Left lung (tissue), 14 donors: ENCODE measurements at places on chromosomes 5 and 9. TPM values are rescaled to one million over a fixed set of nuclear protein-coding genes. Genes with fewer than 3 reads are reported as not detected.

Gene MARCOL
- polyA plus RNA-seq, result 0.17 TPM

Gene SPINK6
- polyA plus RNA-seq, result not detected

Gene BSPRY
- polyA plus RNA-seq, result 8.9 TPM

Gene GFI1B
- polyA plus RNA-seq, result 1.4 TPM

Gene CDH18
- polyA plus RNA-seq, result 1.0 TPM

Gene TTC39B
- polyA plus RNA-seq, result 11.1 TPM

Gene SLC36A3
- polyA plus RNA-seq, result not detected

Gene GBGT1
- 5.7 TPM for polyA plus RNA-seq

- no peak for DNase-seq
These were observed 82.1 kb downstream of the C9orf152 start for GRCh38 chr9:110125763-110126351.

DNA sequence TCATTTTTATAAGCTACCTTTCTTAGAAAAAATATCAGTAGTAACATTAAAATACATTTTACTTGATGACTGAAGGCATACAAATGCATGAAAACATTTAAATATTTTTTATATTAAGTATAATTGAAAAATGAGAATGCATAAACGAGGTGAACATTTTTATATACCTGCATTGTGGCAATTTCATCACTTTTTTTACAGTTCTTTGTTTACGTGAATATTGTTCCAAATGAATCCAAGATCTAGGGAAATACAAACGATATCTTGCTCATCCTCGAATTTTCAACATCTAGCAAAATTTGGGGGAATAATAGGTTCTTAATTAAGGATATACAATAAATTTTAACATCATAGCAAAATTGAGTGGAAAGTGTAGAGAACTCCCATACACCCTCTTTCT is 45.5 kb upstream of the ALDH1A1 start:
- no peak for DNase-seq

GRCh38 chr9:92463387-92463786 is 18.9 kb downstream of the ASPN start:
- no peak for DNase-seq

- no peak for DNase-seq
These were observed 164.8 kb downstream of the EPB41L4A start for GRCh38 chr5:112254303-112254702.

GRCh38 chr9:88574953-88575352 is 40.0 kb downstream of the NXNL2 start:
- DNase-seq, result no peak

- no peak for DNase-seq
These were observed 30.1 kb downstream of the ZNF462 start for GRCh38 chr9:106893088-106893487.

GRCh38 chr5:64165500-64166200 is at the start of gene RNF180:
RNF180 (plus strand) TSS chr5:64165843; CDS start chr5:64200808, 34,965 bp downstream.
- peak; percentile 44 for DNase-seq

DNA sequence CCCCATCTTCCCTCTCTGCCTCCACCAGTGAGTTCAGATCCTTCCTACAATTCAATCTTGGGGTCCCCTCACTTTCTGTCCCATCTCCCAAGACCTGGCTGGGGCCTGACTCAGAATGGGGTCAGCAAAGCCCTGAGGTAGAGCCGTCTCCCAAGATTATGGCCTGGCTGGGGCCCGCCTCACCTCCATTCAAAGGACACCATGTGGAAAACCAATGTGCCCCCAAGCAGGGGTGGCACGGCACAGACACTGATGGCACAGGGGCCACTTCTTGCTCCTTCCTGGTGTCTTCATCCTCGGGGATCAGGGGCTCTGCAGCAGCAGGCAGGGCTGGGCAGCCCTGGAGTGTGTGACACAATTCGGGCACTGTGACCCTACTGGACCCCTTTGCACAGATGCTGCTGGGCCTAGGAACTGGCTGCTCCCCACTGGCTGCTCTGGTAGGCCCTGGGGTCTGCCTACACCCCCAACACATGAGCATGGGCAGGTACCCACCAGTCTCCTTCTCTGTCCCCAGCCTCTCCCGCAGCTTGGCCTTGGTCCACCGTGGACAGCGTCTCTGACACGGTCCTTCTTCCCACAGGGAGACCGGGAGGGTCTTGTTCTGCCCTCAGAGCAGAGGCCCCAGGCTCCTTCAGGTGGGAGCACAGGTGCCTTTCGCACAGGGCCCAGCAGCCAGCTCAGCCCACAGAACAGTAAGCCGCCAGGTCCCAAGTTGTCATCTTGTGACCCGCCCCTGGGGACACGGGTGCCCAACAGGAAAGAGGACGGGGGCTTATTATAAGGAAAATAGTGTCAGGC is 89.5 kb downstream of the ADAMTS2 start:
- DNase-seq, result peak; percentile 26

- no peak for DNase-seq
These were observed 227.1 kb upstream of the HAPLN1 start for GRCh38 chr5:83947763-83948162.

- no peak for DNase-seq
These were observed 9.4 kb downstream of the GADD45G start for GRCh38 chr9:89613912-89614892.
